ENCODE measurements at places on chromosomes 7 and 10. TPM values are rescaled to one million over a fixed set of nuclear protein-coding genes. Genes with fewer than 3 reads are reported as not detected.

Gene PROSER2
- total RNA-seq = 1.3 TPM

Gene ACBD7
- 13.1 TPM for total RNA-seq

Gene ARHGEF35
- total RNA-seq = not detected

Gene CLDN4
- 2.8 TPM for total RNA-seq

Gene CYP17A1
- total RNA-seq = not detected

DNA sequence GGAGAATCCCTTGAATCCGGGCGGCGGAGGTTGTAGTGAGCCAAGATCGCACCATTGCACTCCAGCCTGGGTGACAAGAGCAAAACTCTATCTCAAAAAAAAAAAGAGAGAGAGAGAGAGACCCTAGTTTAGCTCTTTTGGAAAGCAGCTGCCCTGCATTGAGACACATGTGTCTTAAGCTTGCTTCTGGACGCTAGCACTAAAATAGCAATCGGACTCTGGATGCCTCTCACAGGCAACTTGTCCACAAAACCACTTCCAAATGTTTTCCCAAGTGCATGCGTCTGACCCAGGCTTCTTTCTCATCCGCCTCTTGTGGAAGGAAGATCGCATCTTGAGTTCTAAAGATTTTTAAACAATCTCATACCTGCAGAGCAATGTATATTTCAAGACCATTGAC, 182.7 kb downstream of the CUX1 start:
- no peak for DNase-seq

DNA sequence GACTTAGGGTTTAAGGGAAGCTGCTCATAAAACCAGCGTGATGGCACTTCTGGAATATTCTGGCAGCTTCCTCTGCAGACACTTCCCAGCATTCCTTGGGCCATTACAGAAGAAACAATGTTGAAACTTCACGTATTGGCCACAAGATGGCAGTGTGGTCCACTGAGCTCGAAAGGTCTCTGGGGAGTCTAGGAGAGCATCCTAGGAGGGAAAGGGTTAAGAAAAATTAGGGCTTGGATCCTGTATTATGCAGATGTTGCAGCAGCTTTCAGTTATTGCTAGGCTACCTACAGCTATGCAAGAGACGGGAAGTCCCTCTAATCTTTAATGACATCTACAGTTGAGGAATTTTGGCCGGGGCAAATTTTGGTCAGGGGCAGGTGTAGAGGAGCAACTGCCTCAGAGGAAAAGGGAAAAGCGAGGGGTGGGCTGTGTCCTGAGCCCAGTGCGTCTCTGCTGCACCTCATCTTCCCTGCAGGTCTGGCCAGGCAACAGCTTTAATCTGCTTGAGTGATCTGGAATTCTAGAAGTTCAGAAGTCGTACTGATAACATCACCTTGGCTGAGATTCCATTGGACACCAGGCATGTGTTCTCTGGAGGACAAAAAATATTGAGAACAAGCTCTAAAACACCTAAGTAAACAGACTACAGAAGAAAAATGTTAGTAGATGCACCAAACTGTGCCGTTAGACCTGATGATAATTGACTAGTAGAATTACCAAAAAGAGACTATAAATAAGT, 220.8 kb upstream of the PRSS58 start:
- DNase-seq = peak; percentile 16

GRCh38 chr7:24825931-24826661, 68.8 kb upstream of the GSDME start:
- no peak for DNase-seq

GRCh38 chr7:4138866-4139265, 543.2 kb upstream of the FOXK1 start:
- DNase-seq = no peak

DNA sequence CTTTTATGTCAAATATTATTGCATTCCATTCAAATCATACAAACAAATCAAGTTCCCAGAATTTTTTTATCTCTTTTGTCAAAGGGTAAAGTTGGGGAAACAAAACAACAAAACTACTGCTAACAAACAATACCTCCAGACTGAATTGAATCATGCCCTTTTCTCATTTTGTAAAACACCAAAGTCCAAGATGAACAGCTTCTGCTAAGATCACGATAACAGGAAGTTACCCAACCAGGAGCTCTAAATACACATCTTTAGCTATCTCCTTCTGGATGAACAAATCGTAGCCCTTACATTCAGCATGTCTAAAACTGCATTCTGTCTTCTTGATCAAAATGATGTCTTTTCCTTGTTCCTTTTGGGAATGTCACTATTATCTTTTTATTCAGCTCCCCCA, 97.4 kb downstream of the CTTNBP2 start:
- no peak for DNase-seq

- no peak for DNase-seq
Observed at GRCh38 chr10:11448545-11449244, 162.8 kb downstream of the USP6NL start.

GRCh38 chr10:110303681-110304080, 1.0 kb downstream of the SMNDC1 start:
- no peak for DNase-seq

DNA sequence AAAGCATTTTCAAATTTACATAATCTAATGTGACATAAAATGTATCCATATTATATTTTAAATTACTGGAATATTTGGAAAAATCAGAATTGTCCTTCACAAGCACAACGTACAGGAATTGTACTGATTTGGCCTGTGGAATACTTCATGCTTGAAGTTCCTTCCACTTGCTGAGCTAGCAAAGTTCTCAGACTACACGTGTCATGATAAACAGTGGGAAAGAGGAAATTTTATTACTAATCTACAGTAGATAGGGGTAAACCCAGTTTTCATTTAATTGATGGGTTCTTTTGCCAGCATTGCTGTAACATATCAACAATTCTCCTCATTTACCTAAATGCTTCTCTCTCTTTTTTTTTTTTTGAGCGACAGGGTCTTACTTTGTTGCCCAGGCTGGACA, 45.6 kb upstream of the FIGNL1 start:
- DNase-seq = no peak

DNA sequence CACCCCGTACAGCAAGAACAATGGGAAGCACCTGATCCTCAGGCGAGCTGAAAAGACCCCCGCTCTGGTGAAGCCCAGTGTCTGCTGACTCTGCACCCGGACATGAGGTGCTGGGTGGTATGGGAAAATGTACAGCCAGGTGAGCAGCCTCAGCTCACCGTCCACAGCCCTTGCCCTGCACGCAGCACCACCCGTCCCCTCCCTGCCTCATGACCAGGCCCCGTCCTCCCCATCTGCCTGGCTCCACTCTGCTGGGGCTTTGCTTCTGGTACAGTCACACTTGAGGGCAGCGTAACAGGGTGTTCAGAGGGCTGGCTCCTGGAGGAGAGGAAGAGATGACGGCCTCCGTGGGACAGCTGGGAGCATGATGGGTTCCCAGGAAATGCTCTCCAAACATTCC, 49.1 kb downstream of the NCAPG2 start:
- DNase-seq = no peak

DNA sequence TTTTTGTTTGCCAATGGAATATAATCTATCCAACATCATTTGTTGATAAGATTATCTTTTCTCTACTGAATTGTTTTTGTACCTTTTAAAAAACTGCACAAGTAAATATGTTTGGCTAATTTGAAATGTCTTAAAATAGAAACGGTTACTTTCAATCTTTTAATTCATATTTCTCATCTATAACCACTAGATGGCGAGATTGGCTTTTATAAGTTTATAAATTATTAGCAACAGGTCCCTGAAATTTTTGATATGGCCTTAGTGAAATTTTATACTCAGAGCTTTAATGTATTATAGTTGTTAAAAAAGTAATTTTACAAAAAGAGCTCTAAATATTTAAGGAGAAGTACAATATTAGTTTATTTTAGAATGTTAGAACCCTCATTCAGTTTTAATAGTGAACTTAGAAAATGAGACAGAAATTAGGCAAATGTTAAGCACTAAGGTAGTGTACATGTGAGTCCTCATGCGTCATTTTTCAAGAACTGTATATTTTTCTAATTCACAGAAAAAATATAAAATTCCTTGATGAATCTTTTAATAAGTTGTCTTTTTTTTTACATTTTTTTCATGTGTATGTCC, 592.5 kb downstream of the ARL4A start:
- peak; percentile 72 for DNase-seq

- no peak for DNase-seq
Observed at GRCh38 chr7:82109288-82109687, 334.3 kb downstream of the CACNA2D1 start.

GRCh38 chr7:131424219-131424822, 96.6 kb downstream of the MKLN1 start:
- peak; percentile 70 for DNase-seq
